Caki2 (cell line): ENCODE measurements at places on chromosomes 6 and 20. TPM values are rescaled to one million over a fixed set of nuclear protein-coding genes. Genes with fewer than 3 reads are reported as not detected.

DNA sequence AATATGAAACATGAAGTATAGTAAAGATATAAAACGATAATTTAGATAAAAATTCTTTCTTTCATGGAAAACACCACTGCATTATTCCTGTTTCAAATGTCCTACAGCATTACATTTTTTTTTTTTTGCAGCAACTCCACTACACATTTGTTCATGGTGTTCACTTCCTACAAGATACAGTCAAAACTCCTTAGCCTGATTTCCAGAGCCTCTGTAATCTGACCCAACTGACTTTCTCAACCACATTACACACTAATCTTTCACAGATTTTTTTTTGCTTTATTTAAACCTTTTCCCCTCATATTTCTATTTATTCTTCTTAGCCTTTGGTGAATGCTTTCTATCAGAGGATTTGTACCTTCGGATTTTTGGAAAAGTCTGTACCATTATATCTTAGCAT is 176.5 kb upstream of the PDE7B start:
- no peak for DNase-seq

DNA sequence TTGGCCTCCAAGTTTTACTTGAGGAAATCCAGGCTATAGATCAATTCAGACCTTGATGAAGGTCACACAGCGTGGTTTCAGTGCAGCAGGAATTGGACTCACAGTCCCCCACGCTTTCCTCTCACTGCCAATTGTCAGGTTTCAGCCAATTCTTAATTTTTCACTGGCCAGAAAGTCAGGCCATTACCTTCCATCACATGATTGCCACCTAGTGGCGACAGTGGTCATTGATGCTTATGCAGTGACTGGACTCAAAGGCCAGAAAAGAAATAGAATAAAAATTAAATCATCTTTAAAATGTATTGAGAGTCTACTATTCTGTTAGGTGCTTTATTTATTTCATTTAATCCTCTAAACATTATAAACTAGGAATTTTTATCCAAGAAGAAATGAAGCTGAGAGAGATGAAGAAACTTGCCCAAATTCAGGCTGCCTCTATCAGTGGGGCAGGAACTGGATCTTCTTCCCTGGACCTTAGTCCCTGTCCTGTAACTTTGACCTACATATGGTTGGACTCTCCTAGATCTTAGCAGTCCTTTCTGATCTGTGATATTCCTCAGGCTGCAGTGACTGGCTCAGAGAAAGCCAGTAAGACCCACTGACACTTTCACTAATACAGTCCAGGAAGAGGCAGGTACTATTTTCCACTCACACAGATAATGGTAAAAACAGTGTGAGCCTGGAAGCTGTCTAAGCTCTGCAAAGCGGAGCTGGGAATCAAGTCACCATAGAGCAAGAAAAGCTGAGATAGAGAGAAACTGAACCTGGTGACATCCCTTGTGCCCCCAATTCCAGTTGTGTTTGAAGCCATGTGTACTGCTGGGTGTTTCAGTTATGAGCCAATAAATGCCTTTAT is 133.3 kb downstream of the ELOVL4 start:
- DNase-seq: peak; percentile 46

- DNase-seq: no peak
Measured at GRCh38 chr6:85569323-85569722, 24.3 kb downstream of the SNX14 start.

GRCh38 chr6:22145376-22145775 is 151.5 kb downstream of the PRL start:
- no peak for DNase-seq

The SLC44A4 gene
- total RNA-seq: 0.54 TPM in 1 of 2 replicates, not detected in the other

- DNase-seq: no peak
Measured at GRCh38 chr6:145964948-145965366, 799 bp upstream of the SHPRH start.

GRCh38 chr6:89411145-89412070 is 665 bp downstream of the RRAGD start:
- peak; percentile 26 for DNase-seq

- no peak for DNase-seq
Measured at GRCh38 chr20:24637941-24638340, 168.5 kb downstream of the SYNDIG1 start.

DNA sequence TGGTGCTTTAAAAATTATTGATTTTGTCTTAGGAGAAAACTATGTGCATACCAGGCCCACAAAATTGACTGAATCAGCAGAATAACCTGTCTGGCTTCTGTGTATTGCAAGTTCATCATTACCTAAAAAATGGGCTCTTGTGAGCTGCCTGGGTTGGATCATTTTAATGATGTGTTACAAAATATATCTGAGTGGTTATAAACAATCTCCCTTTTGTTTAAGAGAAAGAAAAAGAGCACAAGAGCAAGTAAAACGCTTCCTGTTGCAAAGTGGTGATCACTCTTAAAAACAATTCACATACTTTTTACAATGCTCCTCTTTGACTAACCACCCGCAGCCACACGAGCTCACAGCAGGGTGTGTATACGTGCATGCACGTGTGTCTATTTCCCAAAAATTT is 335.1 kb downstream of the HDGFL1 start:
- no peak for DNase-seq
